Activated CD4-positive, alpha-beta T cell treated with anti-CD3 and anti-CD28 coated beads, Interleukin-2, amount 10 ng/mL, durations not matched to agents 24 days and 14 days (primary cell): ENCODE measurements at places on chromosomes 12 and 14. TPM values are rescaled to one million over a fixed set of nuclear protein-coding genes. Genes with fewer than 3 reads are reported as not detected.

DNA sequence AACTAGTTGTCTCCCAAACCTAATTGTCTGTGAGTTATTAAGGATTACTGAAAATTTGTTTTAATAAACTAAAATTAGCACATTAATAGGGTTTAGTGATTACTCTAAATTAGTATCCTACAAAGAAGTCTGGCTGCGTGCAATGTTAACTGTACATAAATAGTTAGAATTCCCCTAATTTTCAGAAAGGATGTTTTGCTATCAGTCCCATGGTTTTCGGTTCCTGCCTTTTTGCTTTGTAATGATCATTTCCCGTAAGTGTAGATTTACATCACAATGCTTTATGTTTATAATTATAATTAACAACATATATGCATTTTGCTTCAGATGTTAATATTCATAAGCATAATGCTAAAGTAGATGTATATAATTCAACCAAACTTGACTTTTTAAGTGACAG lies 19.8 kb upstream of the LYZ start:
- no peak for DNase-seq

DNA sequence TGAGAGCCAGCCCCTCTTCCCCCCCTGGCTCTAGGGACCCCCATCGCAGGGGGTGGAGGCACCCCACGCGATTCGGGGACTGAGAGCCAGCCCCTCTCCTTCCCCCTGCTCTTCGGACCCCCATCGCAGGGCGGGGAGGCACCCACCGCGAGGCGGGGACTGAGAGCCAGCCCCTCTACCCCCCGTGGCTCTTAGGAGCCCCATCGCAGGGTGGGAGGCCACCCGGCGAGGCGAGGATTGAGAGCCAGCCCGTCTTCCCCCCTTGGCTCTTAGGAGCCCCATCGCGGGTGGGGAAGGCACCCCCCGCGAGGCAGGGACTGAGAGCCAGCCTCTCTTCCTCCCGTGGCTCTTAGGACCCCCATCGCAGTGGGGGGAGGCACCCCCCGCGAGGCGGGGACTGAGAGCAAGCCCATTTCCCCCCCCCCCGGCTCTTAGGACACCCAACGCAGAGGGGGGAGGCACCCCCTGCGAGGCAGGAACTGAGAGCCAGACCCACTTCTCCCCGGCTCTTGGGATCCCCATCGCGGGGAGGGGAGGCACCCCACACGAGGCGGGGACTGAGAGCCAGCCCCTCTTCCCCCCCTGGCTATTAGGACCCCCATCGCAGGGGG lies 45.6 kb downstream of the DDX11 start:
- DNase-seq, result no peak

VSX2 gene
- not detected in 2 replicates for total RNA-seq

SLC25A21 gene
- not detected in 2 replicates for total RNA-seq

DNA sequence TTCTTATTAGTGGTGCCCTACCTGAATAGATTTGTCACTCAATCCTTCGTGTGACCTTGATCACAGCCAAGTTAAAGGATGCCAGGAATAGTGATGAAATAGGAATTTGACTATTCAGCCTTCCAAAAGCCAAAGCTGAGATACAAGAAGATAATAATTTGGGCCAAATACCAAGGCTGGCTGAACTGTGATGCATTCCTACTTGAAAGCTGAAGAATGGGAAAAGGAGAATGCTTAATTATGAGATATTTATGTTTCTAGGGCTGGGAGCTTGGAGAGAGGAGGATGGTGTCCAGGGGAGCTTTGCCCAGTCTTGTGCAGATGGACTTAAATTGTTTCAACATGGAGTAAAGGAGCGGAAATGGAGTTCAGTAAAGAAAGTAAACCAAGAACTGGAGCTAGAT lies 5.2 kb downstream of the RNASE7 start:
- DNase-seq, result no peak

GRCh38 chr14:81371802-81372201 lies 28.3 kb downstream of the STON2 start:
- DNase-seq, result no peak

GRCh38 chr12:132259364-132259871 lies 70.0 kb downstream of the GALNT9 start:
- DNase-seq, result no peak

NANOG gene
- total RNA-seq, result not detected in 2 replicates

DNA sequence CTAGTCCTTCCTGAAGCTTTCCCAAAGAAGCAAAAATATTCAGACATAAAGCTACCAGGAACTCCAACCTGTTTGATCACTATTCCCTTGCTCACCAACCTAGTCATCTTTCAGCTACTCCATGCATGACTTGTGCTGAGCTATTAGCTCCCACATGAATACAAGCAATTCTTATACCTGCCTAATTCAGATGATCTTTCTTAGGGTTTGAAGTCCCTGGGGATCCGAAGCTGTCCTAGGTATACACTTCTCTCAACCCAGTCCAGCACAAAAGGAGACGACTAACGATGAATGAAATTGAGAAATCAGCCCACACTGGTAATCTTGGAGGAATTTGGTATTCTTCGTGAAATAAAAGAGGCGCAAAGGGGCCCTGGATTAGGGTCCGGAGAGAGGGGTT lies 631 bp upstream of the PTGR2 start:
- no peak for DNase-seq

DNA sequence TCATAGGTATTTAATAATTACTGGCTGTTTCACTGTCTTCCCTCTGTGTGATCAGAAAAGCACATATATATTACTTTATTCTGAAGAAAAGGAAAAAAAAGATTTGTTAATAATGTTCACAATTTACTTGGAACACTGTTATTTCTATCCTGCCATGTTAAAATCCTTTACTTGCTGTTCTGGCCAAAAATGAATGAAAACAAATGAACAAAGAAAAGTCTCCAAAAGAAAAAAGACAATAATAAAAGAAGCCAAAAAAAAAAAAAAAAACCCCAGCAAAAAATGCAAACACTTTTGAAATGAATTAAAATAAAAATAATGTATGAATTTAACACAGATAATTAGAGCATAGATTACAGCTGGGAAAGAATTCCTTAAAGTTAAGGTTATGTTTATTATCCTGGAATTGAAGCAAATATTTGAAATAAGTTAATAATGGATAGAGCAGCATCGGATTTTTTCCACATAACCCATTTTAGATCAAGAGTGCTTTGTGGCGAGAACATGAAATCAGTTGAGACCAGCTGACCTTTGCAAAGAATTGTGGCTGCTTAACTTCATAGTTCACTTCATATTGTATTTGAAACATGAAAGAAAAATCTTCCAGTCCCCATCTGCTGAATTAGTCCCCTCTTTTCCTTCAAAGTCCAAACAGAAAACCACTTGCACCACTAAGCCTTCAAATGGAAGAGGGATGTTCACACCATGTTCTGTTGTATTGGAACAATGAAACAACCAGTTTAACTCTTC lies 444.8 kb downstream of the ADAMTS20 start:
- DNase-seq, result no peak

GRCh38 chr12:1844661-1845409 lies 24.5 kb downstream of the LRTM2 start:
- DNase-seq, result no peak
